ENCODE measurements at places on chromosomes 2 and 18.
A peak's percentile ranks its signal among the peaks of the same experiment; 100 is the strongest.

- no peak for DNase-seq
Measured at GRCh38 chr18:48597110-48597509, 58.3 kb downstream of the CTIF start.

DNA sequence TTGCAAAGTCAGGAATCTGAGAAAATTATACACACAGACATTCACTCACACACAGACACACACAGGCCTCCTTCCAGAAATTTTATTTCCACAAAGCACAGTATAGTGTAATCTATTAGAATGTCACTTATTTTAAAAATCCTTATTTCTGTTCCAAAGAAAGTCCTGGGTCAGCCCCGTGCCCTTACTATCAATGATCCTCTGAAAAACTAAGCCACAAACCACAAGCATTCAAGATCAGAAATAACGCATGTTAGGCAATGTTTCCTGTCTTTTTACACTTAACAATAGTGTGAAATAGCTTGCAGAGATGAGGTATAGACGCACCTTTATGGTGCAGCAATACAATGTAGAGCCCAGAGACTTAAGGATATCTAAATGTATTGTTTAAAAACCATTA, 25.8 kb downstream of the TBC1D8 start:
- no peak for DNase-seq

DNA sequence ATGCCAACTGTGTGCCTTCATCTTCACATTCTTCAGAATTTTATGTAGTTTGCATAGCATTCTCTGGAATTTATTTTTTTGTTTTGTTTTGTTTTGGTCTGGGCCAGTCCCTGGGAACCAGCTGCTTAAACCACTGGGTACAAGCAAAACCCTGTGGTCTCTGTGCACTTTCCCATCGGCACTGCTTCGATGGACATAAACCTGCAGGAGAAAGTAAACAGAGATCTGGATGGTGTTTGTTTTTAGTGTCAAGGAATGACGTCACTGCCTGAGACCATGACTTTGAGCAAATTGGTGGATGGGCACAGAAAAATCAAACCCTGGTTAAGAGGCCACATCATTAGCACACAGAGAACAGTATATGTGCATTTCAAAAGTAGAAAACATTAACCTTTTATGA, 64.7 kb upstream of the RASGRP3 start:
- DNase-seq = no peak

GRCh38 chr2:227511239-227511930, 39.4 kb downstream of the AGFG1 start:
- no peak for DNase-seq

GRCh38 chr2:34003795-34004194, 404.7 kb upstream of the FAM98A start:
- DNase-seq = no peak

- peak; percentile 27 for DNase-seq
Measured at GRCh38 chr2:45816272-45816671, 164.8 kb downstream of the PRKCE start.

GRCh38 chr2:26396734-26397298, 4.9 kb upstream of the DRC1 start:
- no peak for DNase-seq

GRCh38 chr2:237201461-237202287, 116.0 kb downstream of the COPS8 start:
- peak; percentile 93 for DNase-seq

GRCh38 chr2:229434187-229434586, 163.1 kb upstream of the PID1 start:
- DNase-seq = no peak

- no peak for DNase-seq
Measured at GRCh38 chr2:209600341-209601171, 171.1 kb upstream of the UNC80 start.

GRCh38 chr18:48098538-48098937, 168.1 kb upstream of the SMAD2 start:
- no peak for DNase-seq

GRCh38 chr2:211729433-211729832, 809.2 kb downstream of the ERBB4 start:
- DNase-seq = no peak

DNA sequence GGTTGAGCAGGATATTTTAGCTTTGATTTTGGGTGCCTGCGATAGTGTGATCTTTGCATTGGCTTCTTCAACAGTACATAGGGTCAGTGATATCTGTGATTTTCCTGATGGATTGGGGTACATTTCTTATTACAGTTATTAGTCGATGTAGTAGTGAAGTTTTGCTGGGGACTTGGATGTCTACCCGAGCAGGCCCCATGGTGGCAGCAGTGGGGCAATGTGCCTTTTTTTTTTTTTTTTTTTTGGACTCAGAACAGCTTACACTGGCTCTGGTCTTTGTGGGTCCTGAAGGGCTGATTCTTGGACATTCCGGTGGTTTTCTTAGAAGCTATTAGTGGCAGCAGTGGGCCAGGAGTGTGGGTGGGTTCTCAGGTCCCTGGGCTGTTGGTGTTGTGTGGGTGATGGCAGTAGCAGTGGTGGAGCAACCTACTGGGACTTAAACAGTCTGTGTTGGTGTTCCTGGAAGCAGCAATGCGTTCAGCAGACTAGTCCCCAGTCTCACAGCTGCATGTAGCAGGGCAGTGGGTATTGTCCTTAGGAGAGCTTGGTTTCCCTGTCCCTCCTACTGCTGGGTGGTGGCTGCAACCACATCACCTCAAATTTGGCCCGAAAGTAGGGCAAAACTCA, 53.7 kb upstream of the SLC4A10 start:
- no peak for DNase-seq

GRCh38 chr2:176205126-176205525, 16.7 kb downstream of the HOXD1 start:
- DNase-seq = no peak

- no peak for DNase-seq
Measured at GRCh38 chr2:240245706-240246105, 105.2 kb upstream of the OTOS start.

- DNase-seq = no peak
Measured at GRCh38 chr18:1053331-1054315, 149.0 kb downstream of the ADCYAP1 start.

- DNase-seq = peak; percentile 46
Measured at GRCh38 chr2:72630767-72631166, 195.1 kb downstream of the EXOC6B start.

- no peak for DNase-seq
Measured at GRCh38 chr2:136049011-136049742, 63.8 kb upstream of the DARS1 start.

GRCh38 chr2:36329746-36330472, 25.7 kb upstream of the CRIM1 start:
- no peak for DNase-seq

DNA sequence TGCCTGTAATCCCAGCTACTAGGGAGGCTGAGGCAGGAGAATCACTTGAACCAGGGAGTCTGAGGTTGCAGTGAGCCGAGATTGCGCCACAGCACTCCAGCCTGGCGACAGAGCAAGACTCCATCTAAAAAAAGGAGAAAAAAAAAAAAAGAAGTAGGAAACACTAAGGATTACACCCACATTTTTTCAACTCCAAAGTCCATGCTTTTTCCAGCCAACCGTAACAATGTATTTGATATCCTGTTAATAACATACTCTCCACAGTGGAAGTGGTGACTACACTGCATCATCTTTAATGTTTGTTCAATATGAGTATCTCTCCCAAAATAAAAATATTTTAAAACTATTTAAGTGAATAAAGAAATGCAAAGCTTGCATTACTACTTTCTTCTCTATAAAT, 481.6 kb upstream of the ACVR2A start:
- no peak for DNase-seq

DNA sequence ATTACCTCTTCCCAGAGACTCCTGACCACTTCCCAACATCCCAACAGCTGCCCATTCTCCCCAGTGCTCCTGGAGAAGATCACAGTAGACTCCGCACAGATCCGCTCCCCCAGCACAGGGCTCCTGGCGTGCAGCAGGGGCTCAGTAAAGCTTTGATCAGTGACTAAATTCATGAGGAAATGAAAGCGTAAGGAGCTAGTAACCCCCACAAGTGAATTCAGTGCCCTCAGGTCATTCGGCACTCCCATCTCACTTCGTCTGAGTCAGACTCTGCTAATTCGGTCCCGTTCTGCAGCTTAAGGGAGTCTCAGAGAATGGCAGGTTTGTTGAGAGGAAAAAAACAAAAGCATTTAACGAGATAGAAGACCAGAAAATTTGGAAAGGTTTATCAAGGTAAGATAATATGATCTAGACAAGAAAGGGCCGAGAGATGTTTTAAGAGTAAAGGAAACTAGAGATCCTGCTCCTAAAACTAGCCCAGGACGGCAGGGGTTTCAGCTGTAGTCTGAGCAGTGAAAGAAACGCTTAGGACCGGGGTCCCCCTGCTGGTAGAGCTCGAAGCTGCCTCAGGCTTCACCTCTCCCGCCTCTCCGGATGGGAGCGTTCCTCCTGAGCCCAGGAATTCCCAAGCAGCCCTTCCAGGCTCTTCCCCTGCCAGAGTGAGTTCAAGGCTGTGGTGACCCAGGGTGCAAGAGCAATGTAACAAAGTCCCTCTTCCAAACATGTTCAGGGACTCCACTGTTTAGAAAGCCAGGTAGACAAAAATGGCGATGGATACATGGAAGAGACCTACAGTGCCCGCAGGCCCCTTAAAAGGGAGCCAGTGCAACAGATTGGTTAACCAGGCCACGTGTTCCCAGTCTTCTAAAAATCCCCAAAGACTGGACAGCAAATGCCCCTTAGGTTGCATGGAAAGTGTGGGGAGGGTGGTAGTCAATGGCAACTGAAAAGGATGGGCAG, 127.3 kb downstream of the DNER start:
- peak; percentile 58 for DNase-seq

GRCh38 chr18:65206551-65207260, 544.1 kb upstream of the CDH7 start:
- DNase-seq = no peak

GRCh38 chr2:199590321-199591203, 132.8 kb upstream of the SATB2 start:
- DNase-seq = no peak

DNA sequence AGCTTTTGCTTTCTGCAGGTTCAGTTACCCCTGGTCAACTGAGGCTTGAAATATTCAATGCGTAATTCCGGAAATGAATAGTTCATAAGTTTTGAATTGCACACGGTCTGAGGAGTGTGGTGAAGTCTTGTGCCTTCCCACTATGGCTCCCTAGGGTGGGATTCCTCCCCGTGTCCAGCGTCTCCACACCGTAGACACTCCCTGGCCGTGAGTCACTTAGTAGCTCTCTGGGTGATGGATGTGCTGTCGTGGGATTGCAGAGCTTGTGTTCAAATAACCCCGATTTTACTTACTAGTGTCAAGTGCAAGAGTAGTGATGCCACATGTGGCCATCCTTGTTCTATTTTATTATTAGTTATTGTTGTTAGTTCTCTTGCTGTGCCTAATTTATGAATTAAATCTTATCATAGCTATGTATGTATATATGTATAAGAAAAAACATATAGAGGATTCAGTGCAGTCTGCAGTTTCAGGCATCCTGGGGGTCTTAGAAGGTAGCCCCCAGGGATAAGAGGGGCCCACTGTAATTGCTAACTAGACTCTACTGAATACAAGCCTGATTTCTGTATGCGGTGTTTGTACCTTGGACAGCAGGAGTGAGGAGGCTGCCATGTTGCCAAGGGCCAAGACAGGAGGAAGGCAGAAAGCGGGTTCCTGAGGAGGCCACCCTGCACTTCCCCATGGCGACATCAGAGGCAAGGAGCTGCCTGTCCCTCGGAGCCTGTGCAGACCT, 47.7 kb upstream of the PDIA6 start:
- no peak for DNase-seq

DNA sequence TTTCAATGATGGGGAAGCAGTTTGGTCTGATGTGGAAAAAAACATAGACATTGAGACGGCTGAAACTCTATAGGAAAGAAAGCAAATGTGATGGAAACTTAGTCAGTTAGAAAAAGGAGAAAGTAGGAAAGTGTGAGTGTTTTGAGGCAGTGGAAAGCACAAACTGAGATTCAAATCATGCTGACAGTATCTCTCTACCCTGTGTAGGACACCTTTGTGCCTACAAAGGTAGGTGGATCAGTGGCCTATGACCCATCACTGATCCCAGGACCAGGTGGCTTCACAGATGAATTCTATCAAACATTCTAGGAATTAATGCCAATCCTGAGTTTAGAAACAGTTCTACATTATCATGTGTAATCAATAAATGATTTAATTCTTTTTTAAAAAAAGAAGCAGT, 57.1 kb downstream of the CD226 start:
- no peak for DNase-seq

- peak; percentile 67 for DNase-seq
Measured at GRCh38 chr2:200756618-200757321, 54.9 kb upstream of the BZW1 start.

- no peak for DNase-seq
Measured at GRCh38 chr2:209276000-209276399, 147.8 kb upstream of the MAP2 start.

DNA sequence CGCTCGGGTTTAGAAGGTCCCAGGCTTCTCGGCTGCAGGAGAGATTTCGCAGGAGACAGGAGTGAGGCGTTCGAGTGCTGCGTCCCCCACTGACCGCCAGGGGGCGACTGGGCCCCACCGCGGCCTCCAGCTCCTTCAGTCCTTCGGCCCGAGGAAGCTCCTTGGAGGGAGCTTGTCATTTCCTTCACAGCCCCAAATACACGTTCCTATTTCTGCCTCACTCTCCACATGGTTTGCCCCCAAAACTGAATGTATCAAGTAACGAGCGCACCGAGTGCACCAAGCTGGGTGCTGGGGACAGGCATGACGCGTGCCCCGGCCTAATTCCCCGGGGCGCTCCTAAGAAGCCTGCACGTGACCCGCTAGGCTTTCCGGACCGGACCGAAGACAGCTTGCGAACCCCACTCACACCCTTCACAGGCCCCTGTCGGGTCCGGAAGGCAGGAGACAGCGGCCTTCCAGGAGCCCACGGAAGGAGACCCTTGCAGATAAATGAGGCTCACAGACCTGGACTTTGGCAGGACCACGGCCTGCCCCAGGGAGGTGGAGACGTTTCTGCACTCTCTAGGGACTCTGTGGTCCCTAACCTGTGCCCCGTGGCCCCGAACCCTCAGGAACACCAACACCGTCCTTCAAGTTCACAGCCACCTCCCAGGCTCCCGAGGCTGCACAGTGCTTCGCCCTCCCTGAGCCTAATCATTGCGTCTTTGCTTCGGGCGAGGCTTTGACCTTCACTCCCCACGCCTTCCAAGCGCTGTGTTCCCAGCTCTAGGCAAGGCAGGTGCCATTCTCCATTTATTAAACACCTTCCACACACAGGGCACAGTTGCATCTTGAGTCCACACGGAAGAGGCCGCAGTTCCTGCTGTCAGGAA, 13.0 kb upstream of the FAHD2A start:
- peak; percentile 28 for DNase-seq

All from stromal cell of bone marrow (primary cell).